ENCODE measurements at places on chromosomes 6 and 20.

DNA sequence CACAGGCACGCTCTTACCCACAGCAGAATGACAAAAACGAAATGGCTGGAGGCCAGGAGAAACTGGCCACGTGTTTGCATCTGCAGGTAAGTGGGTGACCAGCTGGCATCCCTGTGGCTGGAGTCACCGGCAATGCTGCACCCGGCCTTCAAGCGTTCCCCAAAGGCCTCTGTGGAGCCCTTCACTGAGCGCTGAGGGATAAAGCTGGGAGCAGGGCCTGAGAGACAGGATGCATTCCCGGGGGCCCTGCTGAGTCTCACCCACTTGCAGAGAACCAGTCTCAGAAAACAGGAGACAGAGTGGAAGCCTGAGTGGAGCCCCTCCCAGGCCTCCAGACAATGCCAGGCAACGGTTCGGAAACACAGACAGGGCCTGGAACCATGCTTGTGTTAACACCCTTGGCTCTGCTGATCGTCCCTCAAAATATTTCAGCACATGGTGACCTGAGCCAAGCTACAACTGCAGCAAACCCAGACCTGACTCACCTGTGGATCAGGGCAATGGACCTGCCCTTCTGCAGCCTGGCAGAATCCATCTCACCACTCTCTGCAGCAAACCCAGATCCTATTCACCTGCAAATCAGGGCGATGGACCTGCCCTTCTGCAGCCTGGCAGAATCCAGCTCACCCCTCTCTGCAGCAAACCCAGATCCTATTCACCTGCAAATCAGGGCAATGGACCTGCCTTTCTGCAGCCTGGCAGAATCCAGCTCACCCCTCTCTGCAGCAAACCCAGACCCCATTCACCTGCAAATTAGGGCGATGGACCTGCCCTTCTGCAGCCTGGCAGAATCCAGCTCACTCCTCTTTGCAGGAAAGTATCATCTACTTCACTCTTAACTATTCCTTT is 39.8 kb downstream of the TBXT start:
- DNase-seq, result no peak

- DNase-seq, result no peak
Measured at GRCh38 chr20:4546786-4547185, 174.9 kb upstream of the PRND start.

GRCh38 chr6:164069350-164069990 is 655.0 kb downstream of the QKI start:
- DNase-seq, result no peak

DNA sequence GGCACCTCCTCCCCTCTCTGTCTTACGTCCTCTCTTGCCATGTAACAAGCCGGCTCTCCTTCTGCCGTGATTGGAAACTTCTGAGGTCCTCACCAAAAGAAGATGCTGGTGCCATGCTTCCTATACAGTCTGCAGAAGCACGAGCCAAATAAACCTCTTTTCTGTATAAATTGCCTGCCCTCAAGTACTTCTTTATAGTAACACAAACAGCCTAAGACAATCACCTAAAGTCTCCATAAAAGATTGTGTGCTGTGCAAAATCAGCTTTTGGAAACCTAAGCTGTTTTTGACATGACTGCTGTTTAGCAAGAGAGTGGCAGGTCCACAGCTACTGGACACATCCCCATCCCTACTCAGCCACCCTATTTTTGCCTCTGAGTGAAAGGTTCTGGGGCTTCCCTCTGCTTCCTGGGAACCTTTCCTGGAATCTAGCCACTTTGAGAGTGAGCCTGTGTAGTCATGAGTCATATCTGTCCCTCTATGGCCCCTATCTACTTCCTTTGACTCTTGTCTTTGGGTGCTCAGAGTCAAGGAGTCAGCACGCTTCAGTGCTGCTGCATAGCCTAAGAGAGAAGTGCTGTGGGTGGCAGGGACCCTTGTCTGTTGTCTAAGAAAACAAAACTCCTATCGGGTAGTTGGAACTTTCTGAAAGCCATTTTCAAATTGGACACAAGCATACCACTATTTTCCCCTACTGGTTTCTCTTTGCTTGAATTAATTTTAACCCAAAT is 110.0 kb downstream of the PPP1R14C start:
- DNase-seq, result no peak

DNA sequence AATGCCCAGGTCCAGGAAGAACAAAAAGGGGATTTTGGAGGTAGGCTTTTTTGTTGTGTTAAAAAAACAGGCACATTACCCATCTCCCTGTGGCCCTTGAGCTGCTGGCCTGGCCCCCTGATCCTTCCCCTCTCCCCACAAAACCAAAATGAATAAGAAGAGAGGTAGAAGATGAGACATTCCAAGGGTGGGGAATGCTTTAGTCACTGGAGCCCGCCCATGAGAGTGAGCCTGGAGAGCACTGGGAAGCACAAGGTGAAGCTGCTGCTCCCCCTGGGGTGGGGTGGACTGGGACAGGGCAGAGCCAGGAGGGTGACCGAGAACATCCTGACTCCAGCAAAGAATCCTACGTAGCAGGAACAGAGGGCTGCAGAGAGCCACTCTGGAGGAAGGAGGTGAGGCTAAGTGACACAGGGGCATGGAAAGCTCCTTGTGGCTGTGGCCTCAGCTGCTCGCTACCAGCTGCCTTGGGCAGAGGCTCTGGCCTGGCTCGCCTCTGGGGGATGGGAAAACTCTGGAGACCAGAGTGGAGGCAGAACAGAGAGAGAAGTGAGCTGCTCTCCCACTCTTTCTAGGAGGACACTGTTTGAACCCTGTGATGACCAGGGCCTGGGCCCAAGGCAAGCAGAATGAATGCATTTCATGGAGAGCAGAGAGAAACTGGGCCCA is 48.3 kb downstream of the AKAP7 start:
- no peak for DNase-seq

DNA sequence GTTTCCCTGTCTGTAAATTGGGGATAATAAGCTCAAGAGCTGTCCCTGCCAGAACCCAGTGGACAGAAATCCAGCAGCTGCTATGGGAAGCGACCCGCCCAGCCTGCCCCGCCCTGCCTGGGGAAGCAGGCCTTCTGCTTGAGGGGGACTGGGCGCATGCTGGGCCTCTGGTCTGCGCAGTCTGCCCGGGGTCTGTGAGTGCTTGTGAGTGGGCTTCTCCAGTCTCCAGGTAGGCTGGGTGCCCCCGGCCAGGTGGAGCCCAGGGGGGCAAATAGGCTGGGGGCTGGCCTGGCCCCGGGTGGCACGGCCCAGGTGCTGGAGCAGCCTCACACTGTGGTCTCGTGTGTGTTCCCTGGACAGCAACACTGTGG is 648 bp upstream of the RBBP8NL start:
- no peak for DNase-seq
